ENCODE measurements at places on chromosomes 12 and 14.

- DNase-seq: no peak
These were observed 23.8 kb upstream of the STRAP start for GRCh38 chr12:15858353-15858752.

DNA sequence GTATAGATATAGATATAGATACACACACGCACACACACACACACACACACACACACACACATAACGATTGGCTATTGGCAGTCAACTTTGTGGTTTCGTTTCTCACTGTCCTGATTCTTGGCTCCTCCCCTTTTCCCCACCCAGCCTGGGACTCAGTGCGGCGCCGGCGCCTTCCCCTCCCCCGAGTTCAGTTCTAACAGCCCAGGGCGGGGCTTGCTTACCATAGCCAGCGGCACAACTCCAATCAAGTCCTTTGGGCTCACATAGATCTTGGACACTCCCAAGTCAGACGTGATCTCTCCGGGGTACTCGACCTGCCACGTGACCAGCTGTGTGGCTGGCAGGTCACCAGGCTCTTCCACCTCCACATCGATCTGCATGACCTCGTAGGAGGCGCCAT is 484.1 kb downstream of the GLT1D1 start:
- DNase-seq: no peak

DNA sequence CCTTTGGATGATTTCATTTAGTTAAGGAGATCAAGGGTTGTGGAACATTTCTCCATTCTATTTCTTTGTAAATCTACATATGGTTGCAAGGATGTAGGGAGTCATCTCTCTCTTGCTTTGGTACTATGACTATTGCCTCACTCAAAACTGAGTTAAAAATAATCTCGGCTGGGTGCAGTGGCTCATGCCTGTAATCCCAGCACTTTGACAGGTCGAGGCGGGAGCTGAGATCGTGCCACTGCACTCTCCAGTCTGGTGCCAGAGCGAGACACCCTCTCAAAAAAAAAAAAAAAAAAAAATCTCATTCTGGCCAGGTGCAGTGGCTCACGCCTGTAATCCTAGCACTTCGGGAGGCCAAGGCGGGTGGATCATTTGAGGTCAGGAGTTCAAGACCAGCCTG is 24.8 kb upstream of the PPM1H start:
- DNase-seq: no peak

DNA sequence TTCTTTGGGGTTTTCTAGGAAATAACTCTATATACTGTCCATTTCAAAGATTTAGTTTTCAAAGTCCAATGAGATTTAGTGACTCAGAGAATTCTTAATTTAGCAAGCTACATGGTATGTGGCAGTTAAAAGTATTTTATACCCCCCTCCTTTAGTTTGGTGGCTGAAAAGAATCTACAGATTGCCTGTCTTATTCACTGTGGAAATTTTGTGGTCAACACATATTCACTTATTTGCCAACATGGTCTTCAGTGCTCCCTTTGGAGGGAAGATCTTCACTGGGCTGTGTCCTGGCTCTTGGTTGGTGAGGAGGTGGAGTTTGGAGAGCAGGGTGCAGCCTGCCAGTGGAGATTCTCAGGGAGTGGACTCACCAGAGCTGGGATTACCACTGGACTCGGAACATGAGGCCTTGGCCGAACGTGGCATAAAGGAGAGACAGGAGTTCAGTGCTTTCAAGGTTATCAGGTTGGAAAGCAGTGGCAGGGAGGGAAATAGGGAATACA is 39.8 kb downstream of the SAMD4A start:
- no peak for DNase-seq

DNA sequence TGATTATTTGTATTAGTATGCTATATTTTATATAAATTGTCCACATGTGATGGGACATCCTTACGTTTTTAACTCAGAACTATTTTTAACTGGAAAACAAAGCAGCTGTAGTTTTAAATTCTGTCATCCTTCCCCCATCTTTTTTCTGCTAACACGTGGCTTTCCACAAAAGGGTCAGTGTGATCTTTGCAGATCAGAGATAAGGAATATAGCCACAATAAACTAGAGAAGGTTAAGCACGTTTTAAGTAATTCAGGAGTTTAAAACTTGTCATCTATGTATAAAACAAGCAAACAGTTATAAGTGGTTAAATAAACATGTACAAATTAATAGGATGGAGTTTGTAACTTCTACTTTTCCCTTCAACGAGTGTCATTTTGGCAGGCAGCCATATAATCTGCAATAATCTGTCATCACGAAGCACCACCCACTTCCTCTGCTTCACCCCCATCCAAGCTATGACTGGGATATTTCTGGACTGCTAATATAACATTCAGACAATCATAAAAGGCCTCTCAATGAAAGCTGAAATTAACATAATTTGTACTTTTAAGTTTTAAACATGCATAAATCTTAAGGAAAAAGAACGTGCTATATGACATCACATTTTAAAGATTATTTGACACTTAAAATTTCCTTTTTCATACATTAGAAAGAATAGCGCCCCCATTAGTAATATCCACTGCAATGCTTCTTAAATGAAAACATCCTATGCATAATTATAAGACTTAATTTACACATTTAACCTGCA is 15.3 kb downstream of the TAOK3 start:
- DNase-seq: no peak

DNA sequence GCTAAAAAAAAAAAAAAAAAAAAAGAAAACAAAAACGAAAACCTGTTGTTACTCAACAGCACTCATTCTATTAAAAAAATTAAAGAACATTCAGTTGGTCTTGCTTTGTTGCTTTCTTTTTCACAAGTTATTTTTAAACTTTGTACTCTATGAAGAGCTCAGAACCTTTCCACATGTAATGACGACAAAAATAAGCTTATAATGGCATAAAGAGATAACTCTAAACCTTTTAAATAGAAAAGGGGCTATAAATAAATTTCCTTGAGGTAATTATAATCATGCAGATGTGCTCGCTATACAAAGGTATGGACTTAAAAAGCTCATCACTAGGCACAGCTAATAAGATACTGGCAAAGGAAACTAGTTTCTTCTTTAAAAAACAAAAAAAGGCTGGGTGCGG is 13.4 kb downstream of the NR2C1 start:
- no peak for DNase-seq

DNA sequence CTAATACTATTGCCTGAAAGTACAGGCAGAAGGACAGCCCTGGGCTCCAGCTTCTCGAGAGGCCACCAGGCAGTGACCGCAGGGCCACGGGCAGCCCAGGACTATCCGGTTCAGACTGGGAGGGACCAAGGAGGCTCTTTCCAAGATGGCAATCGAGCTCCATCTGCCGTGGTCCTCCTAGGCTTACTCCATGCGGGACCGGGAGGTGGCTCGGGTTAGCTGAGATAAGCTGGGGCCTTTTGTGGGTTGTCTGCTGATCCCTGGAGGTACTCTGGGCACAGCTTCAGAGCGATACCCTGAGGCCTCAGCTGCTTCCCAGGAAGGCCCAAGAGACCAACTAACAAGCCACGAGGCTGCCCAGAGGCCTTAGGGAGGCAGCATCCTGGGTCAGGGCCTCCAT is 33.1 kb downstream of the SNRNP35 start:
- DNase-seq: no peak

DNA sequence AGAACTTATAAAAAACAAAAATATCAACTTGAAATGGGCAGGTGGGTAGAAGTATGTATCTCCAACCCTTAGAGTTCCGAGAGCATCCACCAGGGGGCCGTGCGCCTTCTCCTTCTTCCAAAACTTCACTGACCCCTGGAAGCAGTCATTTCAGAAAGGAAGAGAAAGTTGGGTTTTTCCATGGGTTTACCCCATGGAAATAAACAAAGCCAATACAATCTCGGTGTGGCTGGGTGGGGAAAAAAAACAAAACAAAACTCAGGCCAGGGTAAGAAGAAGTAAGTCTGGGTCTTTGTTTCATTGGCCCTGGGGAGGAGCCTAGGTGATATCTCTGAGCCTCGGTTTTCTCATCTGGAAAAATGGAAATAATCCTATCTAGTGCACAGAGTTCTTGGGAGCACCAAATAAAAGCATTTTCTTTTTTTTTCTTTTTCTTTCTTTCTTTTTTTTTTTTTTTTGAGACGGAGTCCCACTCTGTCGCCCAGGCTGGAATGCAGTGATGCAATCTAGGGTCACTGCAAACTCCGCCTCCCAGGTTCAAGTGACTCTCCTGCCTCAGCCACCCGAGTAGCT is 33.6 kb upstream of the HNF1A start:
- no peak for DNase-seq

DNA sequence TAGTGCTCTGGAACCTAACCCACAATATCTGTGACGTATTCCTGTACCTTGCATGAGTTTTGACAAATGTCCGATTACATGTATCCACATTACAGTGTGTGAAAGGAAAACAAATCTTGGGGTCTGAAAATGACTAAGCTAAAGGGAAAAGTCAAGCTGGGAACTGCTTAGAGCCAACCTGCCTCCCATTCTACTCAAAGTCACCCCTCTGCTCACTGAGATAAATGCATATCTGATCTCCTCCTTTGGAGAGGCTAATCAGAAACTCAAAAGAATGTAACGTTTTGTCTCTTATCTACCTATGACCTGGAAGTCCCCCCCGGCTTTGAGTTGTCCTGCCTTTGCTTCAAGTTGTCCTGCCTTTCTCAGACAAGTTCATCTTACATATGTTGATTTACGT is 34.0 kb upstream of the KIF21A start:
- no peak for DNase-seq

- no peak for DNase-seq
These were observed 12.1 kb downstream of the ASB2 start for GRCh38 chr14:93964281-93964680.

DNA sequence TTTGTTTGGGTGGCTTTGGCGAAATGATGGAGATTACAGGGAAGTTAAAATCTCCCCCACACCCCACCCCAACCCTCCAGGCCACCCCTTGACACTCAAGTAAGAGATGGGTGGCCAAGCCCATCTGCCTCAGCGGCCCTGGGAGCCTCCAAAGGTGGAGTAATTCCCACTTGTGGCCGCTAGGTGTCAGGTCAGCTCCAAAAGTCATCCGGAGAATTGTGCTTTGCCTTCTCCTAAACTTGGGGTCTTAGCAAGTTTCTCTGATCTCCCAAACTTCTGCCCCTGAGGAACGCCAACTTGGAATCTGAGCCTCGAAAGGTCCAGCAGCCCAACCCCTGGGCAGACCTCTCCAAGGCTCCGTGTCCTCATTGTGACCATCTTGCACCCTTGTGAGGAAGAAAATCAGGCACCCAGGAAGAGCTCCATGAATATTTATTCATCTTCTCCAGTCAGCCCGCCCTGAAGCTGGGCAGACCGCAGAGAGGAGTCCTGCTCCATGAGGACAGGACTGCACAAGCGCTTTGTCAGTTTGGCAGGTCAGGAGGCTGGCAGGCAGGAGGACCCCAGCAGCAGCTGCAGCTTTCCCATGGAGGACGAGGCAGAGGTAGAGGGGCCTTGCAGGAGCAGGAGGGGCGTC is 46.7 kb downstream of the LRRC74A start:
- DNase-seq: no peak

DNA sequence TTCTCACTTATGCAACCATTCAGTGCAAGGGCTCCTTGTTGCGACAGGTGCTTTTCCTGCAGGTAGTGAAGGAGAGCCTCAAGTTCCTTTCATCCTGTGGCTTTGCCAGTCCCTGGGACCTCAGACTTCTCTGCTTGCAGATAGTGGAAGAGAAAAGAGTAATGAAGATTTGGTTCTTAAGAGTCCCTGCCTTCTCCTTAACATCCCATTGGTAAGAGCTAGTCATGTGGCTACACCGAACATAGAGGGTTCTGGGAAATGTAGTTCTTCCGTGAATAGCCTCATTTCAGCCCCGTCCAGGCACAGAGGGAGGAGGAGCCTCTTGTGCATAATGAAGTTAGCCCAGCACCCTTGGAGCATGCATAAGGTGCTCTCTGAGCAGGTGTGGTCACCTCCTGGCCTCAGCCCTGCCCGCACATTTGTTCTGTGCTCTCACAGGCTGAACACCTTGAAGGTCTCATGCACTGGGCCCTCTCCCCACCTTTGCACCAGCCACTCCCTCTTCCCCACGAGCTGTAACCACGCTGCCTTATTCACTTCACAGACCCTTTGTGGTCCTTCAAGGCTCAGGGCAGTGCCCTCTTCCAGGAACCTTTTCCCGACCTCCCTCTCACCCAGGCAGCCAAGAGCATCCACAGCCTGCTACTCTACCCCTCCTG is 134.0 kb downstream of the BCL11B start:
- DNase-seq: no peak

- no peak for DNase-seq
These were observed 71.1 kb downstream of the FUT8 start for GRCh38 chr14:65483647-65484046.

DNA sequence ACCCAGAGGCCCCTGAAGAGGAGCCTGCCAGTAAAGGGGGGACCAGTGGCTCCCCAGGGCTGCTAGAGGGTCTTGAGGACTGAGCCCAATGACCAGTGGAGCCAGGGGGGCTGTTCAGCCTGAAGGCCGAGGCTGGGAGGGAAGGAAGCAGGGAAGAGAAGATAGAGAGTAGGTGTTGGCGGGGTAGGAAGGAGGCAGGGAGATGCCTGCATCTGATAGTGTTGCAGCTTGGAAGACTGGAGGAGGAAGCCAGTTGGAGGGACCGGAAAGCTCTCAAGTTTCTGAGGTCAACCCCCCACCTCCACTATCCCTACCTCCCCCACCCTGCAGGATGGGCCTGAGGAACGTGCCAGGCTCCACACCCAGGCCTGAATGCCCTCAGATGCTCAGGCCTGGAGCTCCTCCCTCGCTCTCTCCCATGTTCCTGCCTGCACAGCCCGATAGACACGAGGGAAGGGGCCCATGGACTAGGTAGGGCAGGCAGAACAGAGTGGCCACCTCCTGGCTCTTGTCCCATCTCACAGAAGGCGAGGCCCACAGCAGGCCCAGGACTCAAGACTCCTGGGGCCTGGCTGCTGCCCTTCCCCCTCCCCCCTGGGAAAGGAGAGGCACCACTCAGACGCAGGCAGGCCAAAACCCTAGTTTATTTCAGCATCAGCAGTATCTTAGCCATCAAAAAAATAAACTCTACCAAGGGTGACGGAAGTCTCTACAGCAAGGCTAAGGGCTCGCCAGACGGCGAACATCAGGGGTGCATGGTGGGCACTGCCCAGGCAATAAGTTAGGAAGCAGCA is 3.4 kb downstream of the CKB start:
- DNase-seq: no peak

DNA sequence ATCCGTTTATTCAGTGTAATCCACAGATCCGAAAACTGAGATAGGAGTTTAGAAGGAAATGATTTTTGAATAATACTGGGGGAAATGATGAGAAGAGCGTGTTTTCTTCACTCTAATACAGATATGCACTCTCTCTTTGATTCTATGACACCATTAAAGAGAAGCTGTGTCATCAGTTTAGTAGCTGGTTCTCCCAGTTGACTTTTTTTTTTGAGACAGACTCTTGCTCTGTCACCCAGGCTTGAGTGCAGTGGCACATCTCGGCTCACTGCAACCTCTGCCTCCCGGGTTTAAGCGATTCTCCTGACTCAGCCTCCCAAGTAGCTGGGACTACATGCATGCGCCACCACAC is 48.4 kb upstream of the EML1 start:
- DNase-seq: no peak

GRCh38 chr12:114480337-114481199 is 74.6 kb upstream of the TBX5 start:
- no peak for DNase-seq

DNA sequence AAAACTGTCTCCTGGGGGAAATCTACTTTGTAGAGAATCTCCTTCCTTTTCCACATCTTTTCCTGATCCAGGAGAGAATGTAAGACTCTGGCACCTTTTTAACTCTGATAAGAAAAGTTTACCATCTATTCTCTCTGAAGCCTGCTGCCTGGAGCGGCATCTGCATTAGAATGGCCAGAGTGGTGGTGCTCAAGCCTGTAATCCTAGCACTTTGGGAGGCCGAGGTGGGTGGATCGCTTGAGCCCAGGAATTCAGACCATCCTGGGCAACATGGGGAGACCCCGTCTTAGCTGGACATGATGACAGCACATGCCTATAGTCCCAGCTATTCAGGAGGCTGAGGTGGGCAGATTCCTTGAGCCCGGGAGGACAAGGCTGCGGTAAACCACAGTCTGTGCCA is 1.4 kb upstream of the CHFR start:
- no peak for DNase-seq

Measured in PC-9 (cell line).